Stimulated activated CD4-positive, alpha-beta T cell treated with anti-CD3 and anti-CD28 coated beads, Interleukin-4, amount 100 ng/mL, for 1 hour (primary cell): ENCODE measurements at places on chromosomes 3 and 15.

GRCh38 chr15:98759277-98759676, 110.9 kb downstream of the IGF1R start:
- DNase-seq = no peak

DNA sequence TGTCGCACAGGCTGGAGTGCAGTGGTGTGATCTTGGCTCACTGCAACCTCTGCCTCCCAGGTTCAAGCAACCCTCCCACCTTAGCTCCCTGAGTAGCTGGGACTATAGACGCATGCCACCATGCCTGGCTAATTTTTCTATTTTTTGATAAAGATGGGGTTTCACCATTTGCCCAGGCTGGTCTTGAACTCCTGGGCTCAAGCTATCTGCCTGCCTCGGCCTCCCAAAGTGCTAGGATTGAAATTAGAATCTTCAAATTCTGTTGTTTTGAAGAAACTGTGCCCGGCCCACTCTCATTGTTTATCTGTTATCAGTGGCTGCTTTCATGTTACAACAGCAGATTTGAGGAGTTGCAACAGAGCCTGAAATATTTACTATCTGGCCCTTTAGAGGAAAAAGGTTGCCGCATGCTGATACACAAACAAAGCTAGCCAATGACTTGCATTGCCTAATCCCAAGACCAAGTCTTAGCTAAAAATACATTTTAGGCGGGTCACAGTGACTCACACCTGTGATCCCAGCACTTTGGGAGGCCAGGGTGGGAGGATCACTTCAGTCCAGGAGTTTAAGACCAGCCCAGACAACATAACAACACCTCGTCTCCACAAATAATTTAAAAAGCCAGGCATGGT, 43.2 kb upstream of the PPP4R2 start:
- no peak for DNase-seq

DNA sequence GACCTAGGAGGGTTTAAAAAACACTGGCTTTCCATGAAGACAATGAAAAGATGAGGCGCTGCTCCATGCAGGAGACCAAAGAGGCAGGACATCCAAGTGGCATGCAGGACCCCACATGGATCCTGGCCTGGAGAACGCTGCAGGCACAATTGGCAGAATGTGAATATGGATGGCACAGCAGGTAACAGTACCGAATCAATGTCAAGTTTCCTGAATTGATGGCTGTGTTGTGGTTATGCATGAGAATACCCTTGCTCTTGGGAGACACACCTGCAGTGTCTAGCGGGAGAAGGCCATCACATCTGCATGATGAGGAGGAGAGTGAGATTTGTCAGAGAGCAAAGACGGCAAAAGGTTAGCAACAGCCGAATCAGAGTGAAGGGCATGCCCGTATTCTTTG, 74.3 kb upstream of the SEC13 start:
- no peak for DNase-seq

DNA sequence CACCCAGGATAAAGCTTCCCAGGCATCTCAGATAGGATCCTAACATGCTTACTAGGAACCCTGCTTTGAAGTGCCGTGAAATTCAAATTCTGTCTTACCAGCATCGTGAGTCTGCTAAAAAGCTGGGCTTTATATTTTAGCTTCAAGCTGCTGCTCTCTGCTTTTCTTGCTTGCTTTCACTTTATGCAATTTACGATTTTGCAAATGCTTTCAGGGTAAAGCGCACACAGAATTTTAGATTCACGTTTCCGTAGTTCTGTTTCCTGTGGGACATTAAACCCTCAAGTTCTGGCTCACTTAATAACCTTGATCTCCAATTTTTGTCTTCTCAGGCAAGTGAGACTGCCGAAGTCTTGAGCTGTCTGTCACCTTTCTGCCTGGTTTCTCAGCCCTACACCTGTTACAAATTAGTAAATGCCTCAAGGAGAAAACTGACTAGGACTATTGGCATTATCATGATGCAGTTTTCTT, 170.5 kb upstream of the TGFBR2 start:
- DNase-seq = no peak

- DNase-seq = no peak
Measured at GRCh38 chr3:150292891-150293290, 115.2 kb upstream of the TSC22D2 start.
